Right forelimb (tissue), 1 donor: ENCODE measurements at places on chromosomes 13 and 19.

GRCh38 chr19:16542910-16543472 lies 754 bp upstream of the CHERP start:
- DNase-seq = no peak

DNA sequence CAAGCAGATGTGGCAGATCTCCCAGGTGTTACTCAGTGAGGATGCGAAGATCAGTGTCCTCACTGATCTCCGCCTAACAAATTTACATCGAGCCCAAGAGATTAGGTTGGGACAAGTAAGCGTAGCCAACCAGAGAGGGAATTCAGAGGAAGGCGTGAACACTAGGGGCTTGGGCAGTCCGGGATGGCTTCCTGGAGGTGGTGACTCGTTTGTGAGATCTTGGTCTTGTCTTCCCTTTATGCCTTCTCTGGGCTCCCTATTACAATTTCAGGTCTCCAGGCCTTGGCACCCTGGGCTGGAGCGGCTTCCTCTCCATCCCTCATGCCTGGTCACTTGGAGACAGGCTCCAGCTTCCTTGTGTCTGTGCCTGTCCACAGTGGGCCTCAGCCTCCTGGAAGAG lies 6.2 kb downstream of the SF3A2 start:
- no peak for DNase-seq

- DNase-seq = no peak
These were observed 4.2 kb downstream of the POU4F1 start for GRCh38 chr13:78598966-78599644.

DNA sequence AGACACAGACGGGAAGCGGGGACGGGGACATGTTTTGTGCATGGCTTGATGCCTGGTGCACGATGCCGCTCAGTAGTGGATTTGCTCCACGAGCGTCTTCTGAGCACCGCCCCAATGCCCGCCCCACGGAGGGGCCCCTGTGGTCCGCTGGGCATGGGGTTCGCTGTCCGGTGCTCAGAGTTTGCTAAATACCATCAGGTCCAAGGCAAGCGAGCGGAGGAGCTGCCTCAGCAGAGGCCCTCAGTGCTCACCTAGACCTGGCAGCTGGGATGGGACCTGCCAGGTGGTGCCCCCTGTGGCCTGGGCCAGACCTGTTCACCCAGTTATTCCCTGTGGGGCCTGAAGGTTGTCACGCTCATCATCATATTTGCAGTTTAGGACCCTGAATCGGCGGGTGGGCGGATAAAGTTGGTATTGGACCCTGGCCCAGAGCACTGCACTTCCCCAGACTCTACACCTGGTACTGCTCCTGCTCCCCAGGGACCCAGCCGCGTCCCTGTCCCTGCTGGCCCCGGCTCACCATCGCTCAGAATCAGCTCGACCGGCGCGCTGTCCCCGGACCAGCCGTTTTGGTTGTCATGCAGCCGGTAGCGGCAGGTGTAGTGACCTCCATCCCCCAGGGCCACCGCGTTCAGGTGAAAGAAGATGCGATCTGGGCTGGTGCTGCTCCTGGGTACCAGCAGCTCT lies 2.3 kb downstream of the A1BG start:
- no peak for DNase-seq

- DNase-seq = no peak
These were observed 661.2 kb downstream of the TBC1D4 start for GRCh38 chr13:74820809-74821208.

DNA sequence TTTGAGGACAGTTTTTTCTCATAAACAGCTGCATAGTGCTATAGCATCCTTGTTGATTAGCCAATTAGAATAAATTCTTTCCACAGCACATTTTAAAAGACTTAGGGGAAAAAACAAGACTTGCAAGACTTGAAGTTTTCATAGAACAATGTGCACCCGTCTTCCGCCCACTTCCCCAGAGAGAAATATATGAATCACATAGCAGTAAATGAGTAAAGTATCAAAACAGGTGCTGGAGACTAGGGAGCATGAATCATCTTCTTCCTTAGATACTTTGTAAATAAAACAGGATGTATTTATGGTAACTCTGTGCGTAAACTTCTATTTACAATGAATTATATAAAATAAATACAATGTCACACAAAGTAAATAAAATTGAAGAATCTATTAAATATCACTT lies 75.1 kb downstream of the COL4A2 start:
- no peak for DNase-seq

DNA sequence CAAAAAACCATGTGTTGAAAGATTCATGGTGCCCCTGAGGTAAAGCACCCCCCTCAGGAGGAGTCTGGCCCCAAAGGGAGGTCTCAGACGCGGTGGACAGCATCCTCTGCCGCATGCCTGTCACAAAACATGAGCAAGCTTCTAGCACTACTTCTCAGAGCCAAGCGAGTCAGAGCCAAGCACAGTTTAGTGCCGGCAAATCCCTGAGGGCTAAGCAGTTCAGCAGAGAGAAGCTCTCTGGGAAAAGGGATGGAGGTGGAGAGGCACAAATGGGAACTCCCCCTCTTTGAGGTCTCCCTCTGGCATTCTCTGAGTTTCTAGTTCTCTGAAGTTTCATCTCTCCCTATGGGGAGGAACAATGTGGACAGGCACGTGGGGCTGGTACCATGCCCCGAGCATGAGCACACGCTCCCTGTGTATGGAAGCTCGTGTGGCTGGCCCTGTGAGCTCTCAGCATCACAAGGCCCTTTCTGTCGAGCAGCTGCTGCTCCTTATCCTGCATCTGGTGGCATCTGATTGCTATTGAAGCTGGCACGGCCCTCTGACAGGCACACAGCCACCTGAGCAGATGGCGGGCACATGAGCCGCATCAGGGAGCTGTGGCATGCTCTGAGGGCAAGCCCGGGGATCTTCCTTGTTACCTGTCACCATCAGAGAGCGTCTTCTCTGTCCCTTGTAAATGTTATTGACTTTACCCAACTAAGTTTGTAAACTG lies 325.1 kb downstream of the SLC7A1 start:
- no peak for DNase-seq
